Activated CD8-positive, alpha-beta memory T cell treated with anti-CD3 and anti-CD28 coated beads, Interleukin-2, amount 10 ng/mL, durations not matched to agents 7 days and 5 days (primary cell): ENCODE measurements at places on chromosomes 12 and 14. TPM values are rescaled to one million over a fixed set of nuclear protein-coding genes. Genes with fewer than 3 reads are reported as not detected.

Gene CLEC14A
- not detected for total RNA-seq

Gene TCL1B
- not detected for total RNA-seq

Gene POTEM
- total RNA-seq, result not detected

GRCh38 chr14:39109893-39110715, 4.0 kb upstream of the GEMIN2 start:
- H3K4me3 ChIP-seq, result no peak overlapping the region
- no peak overlapping the region for H3K27ac ChIP-seq
- no peaks in the 10 kb centered on the region for H3K27me3 ChIP-seq
- no peaks in the 10 kb centered on the region for H3K36me3 ChIP-seq

Gene SOS2
- total RNA-seq, result 18.0 TPM

Gene NKX2-8
- not detected for total RNA-seq

GRCh38 chr12:124231980-124232653, 62.8 kb upstream of the RFLNA start:
- H3K36me3 ChIP-seq, result no peaks in the 10 kb centered on the region
- peaks cover 20% of the 10 kb centered on the region for H3K27me3 ChIP-seq
- no peaks in the 10 kb centered on the region for H3K4me1 ChIP-seq
- H3K27ac ChIP-seq, result no peak overlapping the region
- no peak for DNase-seq

GRCh38 chr12:43131301-43131700, 420.7 kb downstream of the ADAMTS20 start:
- H3K27ac ChIP-seq, result no peak overlapping the region
- H3K36me3 ChIP-seq, result no peaks in the 10 kb centered on the region
- H3K4me1 ChIP-seq, result no peaks in the 10 kb centered on the region
- no peaks in the 10 kb centered on the region for H3K27me3 ChIP-seq
- DNase-seq, result no peak
- H3K4me3 ChIP-seq, result no peak overlapping the region

- no peak overlapping the region for H3K27ac ChIP-seq
- no peak for DNase-seq
- H3K4me3 ChIP-seq, result no peak overlapping the region
- no peaks in the 10 kb centered on the region for H3K4me1 ChIP-seq
- H3K36me3 ChIP-seq, result no peaks in the 10 kb centered on the region
- no peaks in the 10 kb centered on the region for H3K27me3 ChIP-seq
These were observed 145.7 kb upstream of the ALG10 start for GRCh38 chr12:33876618-33877017.

Gene TMTC2
- 3.3 TPM for total RNA-seq

DNA sequence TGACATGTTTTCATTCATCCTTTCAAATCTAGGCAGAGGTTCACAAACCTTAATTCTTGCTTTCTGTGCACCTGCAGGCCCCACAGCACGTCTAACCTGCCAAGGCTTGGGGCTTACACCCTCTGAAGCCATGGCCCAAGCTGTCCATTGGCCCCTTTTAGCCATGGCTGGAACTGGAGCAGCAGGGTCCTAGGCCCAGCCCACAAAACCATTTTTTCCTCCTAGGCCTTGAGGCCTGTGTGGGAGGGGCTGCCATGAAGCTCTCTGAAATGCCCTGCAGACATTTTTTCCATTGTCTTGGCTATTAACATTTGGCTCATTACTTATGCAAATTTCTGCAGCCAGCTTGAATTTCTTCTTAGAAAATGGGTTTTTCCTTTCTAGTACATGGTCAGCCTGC, 547.5 kb downstream of the KCNH5 start:
- no peaks in the 10 kb centered on the region for H3K27me3 ChIP-seq
- DNase-seq, result no peak
- no peaks in the 10 kb centered on the region for H3K4me1 ChIP-seq
- no peak overlapping the region for H3K4me3 ChIP-seq
- no peaks in the 10 kb centered on the region for H3K36me3 ChIP-seq

DNA sequence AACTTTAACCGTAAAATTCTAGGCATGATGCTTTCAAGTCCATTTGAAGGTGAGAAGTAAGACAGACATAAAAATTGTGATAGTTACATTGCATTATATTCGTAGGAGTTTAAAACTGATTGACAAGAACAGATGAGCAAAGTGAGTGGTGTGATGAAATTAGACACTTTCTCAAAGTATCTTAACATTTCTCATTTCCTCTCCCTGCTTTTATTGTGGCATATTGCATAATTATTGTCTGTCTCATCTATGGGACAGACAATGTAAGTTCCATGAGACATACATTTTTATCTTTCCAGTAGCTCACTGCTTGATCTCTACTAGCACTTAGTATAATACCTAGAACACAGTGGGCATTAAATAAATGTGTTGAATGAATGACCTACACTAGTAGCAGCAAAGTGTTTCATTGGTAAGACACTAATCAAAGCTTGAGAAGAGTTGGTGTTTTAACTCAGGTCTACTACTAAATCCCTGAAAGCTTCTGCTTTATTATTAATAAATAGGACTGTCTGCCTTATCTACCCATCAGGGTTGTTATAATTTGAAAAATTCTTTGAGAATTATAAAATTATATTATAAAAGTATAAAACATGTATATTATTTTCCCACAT, 19.0 kb downstream of the A2M start:
- no peak overlapping the region for H3K27ac ChIP-seq
- H3K4me3 ChIP-seq, result no peak overlapping the region
- no peak for DNase-seq
- no peaks in the 10 kb centered on the region for H3K27me3 ChIP-seq
- no peaks in the 10 kb centered on the region for H3K4me1 ChIP-seq

DNA sequence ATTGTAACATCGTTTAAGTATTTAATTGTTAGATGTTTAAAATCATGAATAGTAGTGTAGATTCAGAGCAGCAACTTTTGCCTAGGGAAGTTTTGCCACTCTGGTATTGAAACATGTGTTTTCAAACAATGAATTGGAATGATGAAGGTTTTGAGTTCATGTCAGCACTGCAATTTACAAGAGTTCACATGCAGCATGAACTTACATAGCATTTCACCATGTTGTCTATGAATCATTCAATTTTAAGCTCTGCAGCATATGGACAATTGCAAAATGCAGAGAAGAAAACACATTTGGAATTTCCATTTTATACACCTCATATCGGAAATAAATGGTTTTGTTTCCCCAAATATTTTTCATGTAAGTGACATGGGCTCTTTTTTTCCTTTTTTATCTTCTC, 170.7 kb upstream of the CDKN3 start:
- DNase-seq, result no peak
- peaks cover 39% of the 10 kb centered on the region for H3K27me3 ChIP-seq
- H3K4me3 ChIP-seq, result no peak overlapping the region
- H3K27ac ChIP-seq, result no peak overlapping the region

DNA sequence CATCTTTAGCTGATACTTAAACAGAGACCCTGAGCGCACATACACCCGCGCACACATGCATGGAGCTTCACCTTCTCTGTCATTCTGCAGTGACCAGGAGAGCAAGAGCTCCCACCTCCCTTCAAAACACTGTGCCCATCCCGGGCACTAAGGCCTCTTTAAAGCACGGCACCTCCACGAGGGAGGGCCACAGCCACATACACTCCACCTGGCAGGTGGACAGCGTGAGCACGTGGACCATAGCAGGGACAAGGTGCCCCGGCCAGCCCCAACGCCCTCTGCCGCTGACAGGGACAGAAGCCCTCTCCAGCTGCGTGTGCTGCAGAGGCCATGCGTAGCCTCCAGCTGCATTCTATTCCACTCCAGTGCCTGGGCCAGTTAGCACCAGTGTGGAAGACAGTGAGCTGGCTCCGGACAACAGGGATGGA, 5.4 kb downstream of the GAPDH start:
- peak overlapping the region; percentile 99 for H3K27ac ChIP-seq
- no peaks in the 10 kb centered on the region for H3K27me3 ChIP-seq
- H3K36me3 ChIP-seq, result peaks cover 43% of the 10 kb centered on the region
- peak overlapping the region; percentile 26 for H3K4me3 ChIP-seq
- no peak for DNase-seq

Gene GDF3
- not detected for total RNA-seq

Gene SSTR1
- not detected for total RNA-seq

DNA sequence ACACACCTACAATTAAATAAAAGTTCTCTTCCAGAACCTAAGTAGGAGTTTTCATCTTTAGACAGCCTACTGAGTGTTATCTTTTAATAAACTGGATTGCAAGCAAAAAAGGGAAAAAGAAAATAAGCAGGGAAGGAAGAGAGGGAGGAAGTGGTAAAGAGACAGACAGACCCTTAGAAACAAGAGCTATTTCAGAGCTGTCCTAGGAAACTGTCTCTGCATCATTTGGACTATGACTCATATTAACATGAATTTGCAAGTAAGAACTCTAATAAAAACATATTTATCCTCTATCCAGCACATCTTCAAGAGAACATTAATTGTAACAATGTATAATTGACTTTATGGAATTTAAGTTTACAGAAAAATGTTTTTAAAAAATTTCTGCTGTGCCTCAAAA, 438.8 kb upstream of the USP15 start:
- no peaks in the 10 kb centered on the region for H3K36me3 ChIP-seq
- H3K4me1 ChIP-seq, result no peaks in the 10 kb centered on the region
- no peaks in the 10 kb centered on the region for H3K27me3 ChIP-seq
- no peak for DNase-seq
- no peak overlapping the region for H3K4me3 ChIP-seq

GRCh38 chr12:8572507-8572906, 31.8 kb upstream of the CLEC4E start:
- no peak overlapping the region for H3K27ac ChIP-seq
- peaks cover 2% of the 10 kb centered on the region for H3K27me3 ChIP-seq
- DNase-seq, result no peak
- peaks cover 1% of the 10 kb centered on the region for H3K36me3 ChIP-seq

DNA sequence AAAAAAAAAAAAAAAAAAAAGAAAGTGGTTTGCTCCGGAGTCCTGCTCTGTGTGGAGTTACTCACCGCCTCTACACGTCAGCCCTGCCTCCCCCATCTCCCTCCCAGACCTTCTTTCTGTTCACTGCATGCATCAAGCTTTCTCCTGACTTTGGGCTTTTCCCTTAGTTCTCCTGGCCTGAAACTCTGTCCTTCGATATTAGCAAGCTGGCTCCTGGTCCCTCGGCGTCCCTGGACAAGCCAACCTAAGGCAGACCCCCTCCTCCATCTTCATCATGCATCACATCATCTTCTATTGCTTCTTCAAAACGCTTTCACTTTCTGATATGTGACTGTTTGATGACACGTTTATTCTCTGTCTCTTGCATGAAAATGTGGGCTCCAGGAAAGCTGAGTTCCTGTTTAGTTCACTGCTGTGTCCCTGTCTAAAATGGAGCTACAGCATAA, 40.6 kb downstream of the SLC15A4 start:
- peak overlapping the region; percentile 54 for H3K4me3 ChIP-seq
- no peaks in the 10 kb centered on the region for H3K36me3 ChIP-seq
- H3K27ac ChIP-seq, result peak overlapping the region; percentile 84
- peaks cover 9% of the 10 kb centered on the region for H3K4me1 ChIP-seq
- H3K27me3 ChIP-seq, result no peaks in the 10 kb centered on the region
- no peak for DNase-seq

Gene PRB2
- not detected for total RNA-seq

GRCh38 chr12:176321-177181, 37.4 kb downstream of the SLC6A12 start:
- DNase-seq, result no peak
- peaks cover 14% of the 10 kb centered on the region for H3K4me1 ChIP-seq
- no peak overlapping the region for H3K4me3 ChIP-seq
- no peaks in the 10 kb centered on the region for H3K36me3 ChIP-seq
- H3K27me3 ChIP-seq, result peaks cover 16% of the 10 kb centered on the region

GRCh38 chr14:95471016-95471415, 45.4 kb downstream of the SYNE3 start:
- H3K36me3 ChIP-seq, result peaks cover 50% of the 10 kb centered on the region
- H3K27ac ChIP-seq, result no peak overlapping the region
- DNase-seq, result no peak
- H3K4me3 ChIP-seq, result no peak overlapping the region
- no peaks in the 10 kb centered on the region for H3K27me3 ChIP-seq

Gene AQP6
- not detected for total RNA-seq

Gene ANO2
- total RNA-seq, result not detected

DNA sequence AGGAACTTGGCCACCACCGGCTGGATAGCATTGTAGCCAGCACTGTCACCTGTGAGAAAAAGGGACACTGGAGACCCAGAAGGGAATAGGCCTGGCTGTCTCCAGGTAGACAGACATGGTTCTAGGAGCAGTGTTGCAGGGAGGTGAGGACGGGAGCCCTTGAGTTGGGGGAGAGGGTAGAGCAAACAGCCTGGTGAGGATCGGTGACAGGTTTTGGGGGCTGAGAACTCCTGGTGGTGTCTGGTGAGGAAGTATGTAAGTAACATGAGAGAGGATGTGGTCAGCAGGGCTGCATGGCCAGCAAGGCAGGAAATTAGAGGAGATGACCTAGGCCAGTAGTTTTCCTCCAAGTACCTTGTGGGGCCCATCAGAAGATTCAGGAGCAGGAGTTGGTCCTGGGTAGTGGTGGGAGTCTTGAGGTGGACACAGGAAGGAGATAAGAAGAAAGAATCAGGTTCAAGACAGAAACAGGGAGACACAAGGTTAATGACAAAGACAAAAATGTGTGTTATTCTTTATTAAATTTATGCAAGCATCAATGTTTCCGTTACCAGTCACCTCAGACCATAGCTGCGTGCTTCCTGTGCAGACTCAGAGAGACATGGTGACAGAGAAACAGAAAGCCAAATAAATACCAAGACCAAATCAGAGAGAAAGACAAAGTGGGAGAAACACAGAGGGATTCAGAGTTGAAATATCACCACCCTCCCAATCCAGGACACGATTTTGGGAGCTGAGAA, at the start of gene ARHGAP9:
ARHGAP9 (minus strand) TSS at position 491 of the 740 bp plus-strand sequence; CDS start at position 31, 460 bp downstream.
- H3K27me3 ChIP-seq, result no peaks in the 10 kb centered on the region
- H3K4me3 ChIP-seq, result peak within 1 kb of the TSS; percentile 89
- peaks cover 30% of the 10 kb centered on the region for H3K36me3 ChIP-seq
- H3K27ac ChIP-seq, result peak within 1 kb of the TSS; percentile 100
- peak; percentile 85 for DNase-seq

DNA sequence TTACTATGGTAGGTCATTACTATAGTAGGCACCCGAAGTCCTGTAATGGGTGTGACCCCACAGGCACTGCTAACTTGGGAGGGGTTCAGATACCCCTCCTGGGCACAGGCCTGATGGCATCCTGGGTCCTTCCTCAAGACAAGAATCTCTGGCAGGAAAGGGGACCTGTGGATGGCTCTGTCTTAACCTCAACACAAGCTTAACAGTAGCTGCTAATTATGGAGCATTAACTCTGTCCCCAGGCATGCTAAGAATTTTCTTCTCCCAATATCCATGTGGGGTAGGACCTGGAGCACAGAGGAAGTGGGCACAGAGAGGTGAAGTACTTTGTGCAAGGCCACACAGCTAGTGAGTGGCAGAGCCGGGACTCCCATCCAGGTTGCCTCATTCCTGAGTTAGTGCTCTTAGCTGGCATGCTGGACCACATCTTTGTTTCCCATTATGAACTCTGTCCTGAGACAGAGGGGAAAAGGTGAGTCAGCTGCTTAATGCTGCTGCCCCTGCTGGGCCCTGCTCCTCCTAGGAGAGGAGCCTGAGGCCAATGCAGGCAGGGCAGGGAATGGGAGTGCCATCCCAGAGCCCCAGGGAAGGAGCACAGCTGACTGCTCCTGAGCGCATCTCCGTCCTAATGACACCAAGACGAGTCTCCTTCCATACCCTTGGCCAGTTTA, 32.1 kb downstream of the GALNT16 start:
- peaks cover 8% of the 10 kb centered on the region for H3K27me3 ChIP-seq
- H3K36me3 ChIP-seq, result no peaks in the 10 kb centered on the region
- no peaks in the 10 kb centered on the region for H3K4me1 ChIP-seq

GRCh38 chr14:92247947-92248346, 75.0 kb upstream of the SLC24A4 start:
- H3K36me3 ChIP-seq, result no peaks in the 10 kb centered on the region
- no peak overlapping the region for H3K27ac ChIP-seq
- H3K4me3 ChIP-seq, result no peak overlapping the region
- no peak for DNase-seq

Gene LGR5
- total RNA-seq, result not detected

GRCh38 chr12:57127726-57128518, at the start of gene LRP1:
Gene LRP1, plus strand, starts transcription at chr12:57128483. Its CDS starts 482 bp downstream, at chr12:57128965.
- H3K4me3 ChIP-seq, result peak within 1 kb of the TSS; percentile 64
- H3K27me3 ChIP-seq, result peaks cover 63% of the 10 kb centered on the region
- H3K4me1 ChIP-seq, result peaks cover 4% of the 10 kb centered on the region
- no peak within 1 kb of the TSS for H3K27ac ChIP-seq
- peak; percentile 69 for DNase-seq
